ENCODE measurements at places on chromosomes 11 and 22.
A peak's percentile ranks its signal among the peaks of the same experiment; 100 is the strongest.

DNA sequence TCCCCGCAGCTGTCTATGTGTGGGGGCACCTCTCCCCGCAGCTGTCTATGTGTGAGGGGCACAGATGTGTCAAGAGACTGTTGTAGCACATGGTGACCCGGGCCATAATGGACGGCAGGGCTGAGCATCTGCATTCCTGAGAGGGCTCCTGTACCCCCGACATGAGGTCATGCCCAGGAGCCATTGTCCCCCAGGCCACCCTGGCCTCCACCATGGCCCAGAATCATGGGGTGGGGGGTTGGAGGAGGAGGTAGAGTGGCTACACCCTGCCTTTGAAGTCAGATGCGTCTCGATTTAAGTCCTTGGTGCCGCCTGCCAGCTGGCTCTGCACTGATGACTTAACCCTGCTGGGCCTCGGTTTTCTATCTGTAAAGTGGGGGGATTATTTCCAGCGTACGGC is 49.1 kb downstream of the ARHGAP8 start:
- DNase-seq, result no peak

DNA sequence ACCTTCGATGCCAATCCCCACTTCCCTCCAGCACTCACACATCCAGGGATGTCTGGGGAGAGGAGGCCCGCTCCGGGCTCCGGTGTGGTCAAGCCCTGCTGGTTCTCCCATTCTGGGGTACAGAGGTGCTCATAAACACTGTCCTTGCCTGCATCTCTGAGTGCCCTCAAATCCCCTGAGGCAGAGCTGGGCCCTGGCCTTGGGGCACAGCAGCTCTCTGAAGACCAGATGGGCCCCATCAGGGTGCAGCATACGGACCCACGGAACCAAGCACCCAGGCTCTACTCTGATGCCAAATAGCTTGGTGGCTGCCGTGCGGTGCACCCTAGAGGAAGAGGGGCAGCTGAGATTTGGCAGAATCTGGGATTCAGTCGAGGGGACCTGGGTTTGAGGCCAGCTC is 35.7 kb upstream of the NNMT start:
- no peak for DNase-seq

GRCh38 chr11:75535071-75535470 is 9.3 kb upstream of the GDPD5 start:
- no peak for DNase-seq

DNA sequence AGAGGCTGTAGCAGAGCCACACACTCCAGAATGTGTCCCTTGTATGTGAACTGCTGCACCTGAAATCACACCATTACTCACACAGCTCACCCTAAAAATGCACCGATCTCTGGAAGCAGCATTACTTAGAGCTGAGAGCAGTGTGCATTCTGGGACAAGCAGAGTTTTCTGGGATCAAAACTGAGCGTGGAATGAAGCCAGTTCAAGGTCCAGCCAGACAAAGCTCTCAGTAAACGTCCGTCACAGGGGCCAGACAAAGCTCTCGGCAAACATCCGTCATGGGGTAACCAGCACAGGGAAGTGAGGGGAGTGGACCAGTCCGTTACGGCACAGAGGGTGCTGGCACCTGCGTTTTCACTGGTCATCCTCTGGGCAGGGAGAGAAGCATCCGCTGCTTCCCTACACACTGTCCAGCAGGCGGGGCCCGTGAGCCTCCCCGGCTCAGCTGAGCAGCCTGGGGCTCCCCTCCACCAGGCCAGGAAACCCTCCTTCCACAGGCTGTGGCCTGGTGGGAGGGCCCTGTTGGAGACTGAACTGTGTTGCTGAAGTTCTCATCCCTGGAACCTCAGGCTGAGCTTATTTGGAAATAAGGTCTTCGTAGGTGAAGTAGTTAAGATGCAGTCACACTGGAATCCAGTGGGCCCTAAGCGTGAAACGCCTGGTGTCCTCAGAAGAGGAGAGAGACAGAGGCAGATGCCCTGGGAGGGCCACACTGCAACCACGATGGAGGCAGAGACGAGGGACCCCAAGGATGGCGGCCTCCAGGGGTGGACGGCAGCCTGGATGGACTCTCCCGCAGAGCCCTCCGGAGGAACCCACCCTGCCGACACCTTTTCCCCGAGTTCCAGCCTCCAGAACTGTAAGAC is 883.9 kb downstream of the BRD1 start:
- DNase-seq, result peak; percentile 88

GRCh38 chr22:18954990-18955571 is 19.0 kb upstream of the PRODH start:
- DNase-seq, result no peak

GRCh38 chr11:28606930-28607329 is 498.7 kb downstream of the METTL15 start:
- peak; percentile 46 for DNase-seq

GRCh38 chr22:40346185-40347118 is at the start of gene ADSL:
TSS of gene ADSL (plus strand) at chr22:40346500. CDS start at chr22:40346559, 59 bp downstream.
- DNase-seq, result peak; percentile 94

DNA sequence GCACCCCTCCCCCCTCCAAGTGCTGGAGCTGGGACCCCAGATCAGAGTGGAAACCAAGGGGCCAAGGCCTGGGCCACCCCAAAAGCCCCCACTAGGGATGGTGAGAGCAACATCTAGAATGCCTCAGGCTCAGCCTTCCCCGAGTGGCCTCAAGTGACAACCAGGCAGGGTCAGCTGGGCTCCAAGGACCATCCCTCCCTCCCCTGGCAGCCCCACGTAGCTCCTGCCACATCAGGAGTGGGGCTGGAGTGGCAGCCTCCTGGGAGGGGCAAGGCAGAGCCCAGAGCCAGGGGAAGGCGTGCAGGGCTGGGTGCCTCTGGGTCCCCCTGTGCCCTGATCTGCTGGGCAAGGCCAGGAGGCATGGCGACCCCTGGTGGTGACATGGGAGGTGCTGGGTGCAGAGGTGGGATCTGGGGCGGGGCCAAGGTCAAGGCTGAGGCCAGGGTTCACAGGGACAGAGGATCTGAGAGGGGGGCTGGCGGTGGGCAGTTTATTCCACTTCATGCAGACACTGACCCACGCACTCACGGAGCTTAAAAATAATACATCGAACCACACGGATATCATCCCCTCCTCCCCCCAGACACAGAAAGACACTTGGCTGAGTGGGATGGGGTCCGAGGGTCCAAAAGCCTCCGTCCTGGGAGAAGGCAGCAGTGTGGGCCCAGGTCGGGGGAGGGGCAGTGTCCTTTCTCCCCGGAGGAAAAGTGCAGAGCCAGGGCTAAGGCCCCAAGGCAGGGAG is 15.8 kb upstream of the EHD1 start:
- peak; percentile 94 for DNase-seq

DNA sequence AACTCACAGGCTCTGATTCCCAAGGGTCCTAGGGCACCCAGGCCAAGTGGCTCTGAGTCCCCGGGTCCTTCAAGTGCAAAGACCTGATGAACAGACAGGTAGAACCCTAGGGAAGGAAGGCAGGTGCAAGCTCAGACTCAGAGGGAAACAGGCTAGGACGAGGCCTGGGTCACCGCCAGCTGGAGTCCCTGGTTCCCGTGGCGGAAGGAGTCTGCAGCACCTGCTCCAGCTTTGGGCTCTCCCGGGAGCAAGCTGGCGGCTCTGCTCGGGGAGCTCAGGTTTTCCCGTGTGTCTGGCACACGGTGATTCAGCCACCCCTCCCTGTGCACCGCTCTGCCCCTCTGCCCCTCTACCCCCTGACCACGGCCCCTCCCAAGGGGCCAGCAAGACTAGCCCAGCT is 59.8 kb downstream of the WNT7B start:
- DNase-seq, result no peak

- no peak for DNase-seq
Observed at GRCh38 chr22:48490500-48491411, 1336.9 kb downstream of the BRD1 start.

DNA sequence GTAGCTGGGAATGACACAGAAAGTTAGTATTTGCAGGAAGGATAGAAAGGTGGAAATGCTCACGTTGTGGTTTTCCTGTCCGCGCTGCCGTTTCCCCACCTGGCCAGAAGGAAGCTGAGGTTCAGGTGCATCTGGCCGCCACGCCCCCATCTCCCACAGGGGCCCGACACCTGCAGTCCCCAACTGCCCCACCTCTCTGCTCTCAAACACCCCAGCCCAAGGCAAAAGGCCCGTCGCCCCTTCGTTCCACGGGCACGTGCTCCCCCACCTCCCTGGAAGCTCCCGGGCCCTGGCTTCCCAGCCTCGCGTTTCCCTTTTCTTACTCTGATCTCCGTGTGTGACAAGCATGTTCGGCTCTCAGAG is 985.1 kb downstream of the BRD1 start:
- DNase-seq, result no peak

DNA sequence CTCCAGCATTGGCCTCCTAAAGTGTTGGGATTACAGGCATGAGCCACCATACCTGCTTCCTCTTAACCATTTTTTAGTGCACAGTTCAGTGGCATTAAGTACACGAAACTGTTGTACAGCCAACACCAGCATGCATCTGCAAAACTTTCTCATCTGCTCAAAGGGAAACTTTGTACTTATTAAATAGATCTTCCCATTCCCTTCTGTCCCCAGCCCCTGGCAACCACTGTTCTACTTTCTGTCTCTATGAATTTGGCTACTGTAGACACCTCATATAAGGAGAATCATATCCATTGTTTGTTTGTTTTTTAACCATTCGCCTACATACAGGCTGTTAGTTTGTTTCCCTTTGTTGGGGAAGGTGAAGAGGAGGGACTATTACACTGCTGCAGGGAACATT is 6.5 kb upstream of the EP300 start:
- no peak for DNase-seq

DNA sequence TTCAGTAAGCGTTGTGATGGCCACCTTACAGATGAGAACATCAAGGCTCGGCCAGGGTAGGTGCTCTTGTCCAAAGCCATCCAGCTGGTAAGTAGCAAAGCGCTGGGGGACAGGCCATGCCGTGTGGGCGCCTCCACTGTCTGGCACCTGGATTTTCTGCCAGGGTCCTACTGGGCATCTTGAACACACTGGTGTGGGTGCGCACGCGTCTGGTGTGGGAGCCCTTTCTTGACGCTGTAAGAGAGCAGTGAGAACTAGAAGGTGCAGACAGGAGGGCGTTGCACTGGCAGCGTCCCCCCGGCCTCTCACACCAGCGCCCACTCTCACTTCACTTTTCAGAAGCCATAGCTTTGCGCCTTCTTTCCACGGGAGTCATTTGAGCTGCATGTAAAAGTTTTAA is 296.6 kb downstream of the TBC1D22A start:
- no peak for DNase-seq

DNA sequence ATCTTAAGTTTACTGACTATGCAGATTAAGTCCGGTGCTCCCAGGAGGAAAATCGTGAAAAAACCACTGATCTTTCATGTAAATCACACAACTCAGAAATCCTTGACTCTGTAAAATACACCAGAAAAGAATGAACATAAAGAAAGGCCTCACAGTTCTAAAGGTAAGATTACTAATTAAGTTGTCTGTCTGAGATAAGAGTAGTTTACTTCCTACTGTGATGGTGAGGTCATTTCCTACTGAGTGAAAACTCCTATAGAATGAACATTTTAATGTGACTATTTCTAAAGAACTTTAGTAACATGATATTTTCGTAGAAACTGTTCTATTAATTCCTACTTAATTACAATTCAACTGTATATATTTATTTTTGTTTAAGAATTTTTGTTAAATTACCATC is 774.4 kb upstream of the CHORDC1 start:
- DNase-seq, result no peak

DNA sequence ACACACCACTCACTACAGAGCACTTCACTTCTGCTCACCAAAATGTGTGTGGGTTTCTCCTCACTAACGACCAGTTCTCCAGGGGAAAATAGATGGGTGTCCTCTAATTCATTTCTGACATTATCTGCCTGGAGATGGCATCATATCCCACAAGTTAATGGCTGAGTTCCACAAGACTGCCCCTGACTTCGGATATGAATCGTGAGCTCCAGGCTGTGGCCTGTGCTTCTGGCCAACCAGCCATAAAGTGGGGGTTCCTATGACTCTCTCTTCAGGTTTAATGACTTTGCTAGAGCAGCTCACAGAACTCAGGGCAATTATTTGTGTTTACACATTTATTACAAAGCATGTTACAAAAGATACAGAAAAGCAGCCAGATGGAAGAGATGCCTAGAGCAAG is 113.0 kb upstream of the SYT13 start:
- DNase-seq, result no peak

GRCh38 chr11:62153617-62154016 is 29.8 kb downstream of the INCENP start:
- no peak for DNase-seq

DNA sequence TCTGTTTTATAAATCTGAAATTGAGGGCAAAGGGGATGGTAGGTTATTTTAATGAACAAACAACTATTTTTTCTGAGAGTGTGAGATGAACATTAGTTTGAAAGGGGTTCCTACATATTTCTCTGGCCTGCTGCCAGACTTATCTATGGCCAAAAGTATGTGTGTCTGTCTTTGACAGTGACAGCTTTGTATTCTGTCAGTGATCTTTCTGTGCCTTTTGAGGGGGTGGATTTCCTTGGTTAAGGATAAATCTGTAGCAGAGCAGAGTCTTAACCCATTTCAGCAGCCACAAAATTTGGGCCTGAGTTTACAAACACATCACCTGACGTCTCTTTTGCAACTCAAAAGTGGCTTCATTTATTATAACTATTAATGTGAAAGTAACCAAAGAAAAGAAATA is 30.9 kb downstream of the ZFTA start:
- DNase-seq, result no peak

GRCh38 chr22:37428649-37429586 is 1.6 kb upstream of the ELFN2 start:
- peak; percentile 86 for DNase-seq

GRCh38 chr11:93536101-93536861 is 6.9 kb downstream of the SMCO4 start:
- DNase-seq, result no peak

GRCh38 chr22:49948116-49948957 is 12.2 kb upstream of the PIM3 start:
- no peak for DNase-seq

DNA sequence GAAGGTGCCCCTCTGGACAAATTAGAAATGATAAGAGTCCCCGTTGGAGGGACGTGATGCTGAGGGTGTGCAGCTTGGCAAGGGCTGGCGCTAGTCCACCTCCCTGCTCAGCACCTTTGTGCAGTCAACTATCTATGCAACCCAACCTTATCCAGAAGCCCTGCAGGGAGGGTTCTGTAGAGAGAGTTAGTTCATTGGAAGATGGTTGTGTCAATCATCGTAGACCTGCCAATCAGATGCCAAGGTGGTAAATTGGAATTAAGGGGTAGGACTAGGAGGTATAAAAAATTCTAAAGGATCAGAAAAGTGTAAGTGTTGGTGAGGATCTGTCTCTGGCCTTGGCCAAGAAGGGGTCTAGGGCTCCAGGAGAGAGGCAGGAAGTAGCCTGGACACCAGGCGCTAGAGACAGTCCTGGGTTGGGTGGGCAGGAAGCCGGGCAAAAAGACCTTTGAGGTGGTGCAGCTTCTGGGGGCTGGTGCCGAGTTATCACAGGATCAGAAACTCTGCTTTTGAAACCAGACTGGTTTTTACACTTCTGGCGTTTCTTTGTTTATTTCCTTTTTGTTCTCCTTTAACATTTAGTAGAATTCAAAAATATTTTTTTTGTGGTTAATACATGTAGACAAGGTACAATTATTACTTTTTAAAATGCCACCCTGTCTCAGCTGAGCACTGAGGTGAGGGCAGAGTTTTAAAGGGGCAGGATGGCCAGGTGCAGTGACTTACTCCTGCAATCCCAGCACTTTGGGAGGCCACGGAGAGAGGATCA is 1.6 kb downstream of the C1QTNF6 start:
- DNase-seq, result peak; percentile 86

Data from iPS-NIHi11 (cell line).